ENCODE measurements at places on chromosomes 13 and 19.

- no peak for DNase-seq
Measured at GRCh38 chr19:14091813-14092462, 1.4 kb upstream of the SAMD1 start.

DNA sequence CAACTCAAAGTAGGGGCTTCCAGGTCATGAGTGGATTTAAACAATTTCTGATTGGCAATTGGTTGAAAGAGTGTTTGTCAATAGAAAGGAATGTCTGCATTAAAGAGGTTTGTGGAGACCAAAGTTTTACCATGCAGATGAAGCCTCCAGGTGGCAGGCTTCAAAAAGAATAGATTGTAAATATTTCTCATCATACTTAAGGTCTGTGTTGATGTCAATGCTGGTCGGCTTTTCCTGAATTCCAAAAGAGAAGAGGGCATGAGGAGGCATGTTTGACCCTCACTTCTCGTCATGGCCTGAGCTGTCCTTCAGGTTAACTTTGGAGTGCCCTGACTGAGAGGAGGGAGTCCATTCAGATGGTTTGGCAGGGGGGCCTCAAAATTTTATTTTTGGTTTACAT is 125.4 kb upstream of the RFC3 start:
- DNase-seq: no peak

DNA sequence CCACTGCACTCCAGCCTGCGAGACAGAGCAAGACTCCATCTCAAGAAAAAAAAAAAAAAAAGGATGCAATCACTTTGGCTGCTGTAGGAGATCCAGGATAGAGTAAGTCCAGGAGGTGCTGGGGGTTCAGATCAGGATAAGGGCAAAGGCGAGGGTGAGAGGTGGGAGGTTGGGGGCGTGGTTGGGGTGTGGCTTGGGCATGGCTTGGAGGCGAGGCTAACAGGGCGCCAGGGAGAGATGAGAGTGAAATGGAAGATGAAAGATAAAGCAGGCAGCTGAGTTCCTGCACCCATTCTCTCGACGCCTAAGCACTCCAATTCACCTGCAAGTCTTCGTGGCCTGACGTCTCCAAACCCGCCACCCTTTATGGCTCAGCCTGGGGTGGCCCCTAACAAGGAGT is 25.0 kb upstream of the ZNRF4 start:
- DNase-seq: no peak

DNA sequence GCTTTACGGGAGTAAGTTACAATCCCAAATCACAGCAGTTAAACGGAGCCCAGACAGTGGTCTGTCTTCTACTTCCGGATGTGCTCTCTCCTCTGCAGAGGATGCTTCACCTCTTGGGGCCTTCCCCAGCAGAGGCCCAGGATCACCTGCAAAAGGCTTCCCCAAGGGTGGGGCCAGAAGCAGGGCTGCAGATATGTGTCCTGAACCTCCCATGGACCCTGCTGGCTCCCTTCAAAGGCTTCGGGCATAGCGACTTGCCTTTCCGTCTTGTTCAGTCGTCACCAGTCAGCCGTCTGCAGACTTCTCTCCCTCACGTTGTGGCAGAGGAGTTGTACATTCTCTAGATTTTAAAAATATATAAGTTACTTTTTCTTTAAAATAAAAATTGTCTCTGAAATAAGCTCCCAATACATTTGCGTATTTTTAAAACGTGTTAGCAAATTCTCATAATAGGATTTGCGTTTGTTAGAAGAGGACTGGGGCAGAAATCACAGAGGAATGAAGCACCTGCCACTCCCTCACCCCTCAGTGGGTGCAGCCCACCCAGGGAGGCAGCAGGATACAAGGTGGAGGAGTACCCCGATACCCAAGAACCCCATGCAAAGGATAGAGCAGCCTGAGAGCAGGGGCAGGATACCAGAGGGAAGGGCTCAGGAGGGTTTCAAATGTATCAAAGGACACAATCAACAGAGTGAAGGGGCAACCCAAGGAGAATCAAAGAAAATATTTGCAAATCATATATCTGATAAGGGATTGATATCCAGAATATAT is 22.9 kb upstream of the MEDAG start:
- DNase-seq: no peak

DNA sequence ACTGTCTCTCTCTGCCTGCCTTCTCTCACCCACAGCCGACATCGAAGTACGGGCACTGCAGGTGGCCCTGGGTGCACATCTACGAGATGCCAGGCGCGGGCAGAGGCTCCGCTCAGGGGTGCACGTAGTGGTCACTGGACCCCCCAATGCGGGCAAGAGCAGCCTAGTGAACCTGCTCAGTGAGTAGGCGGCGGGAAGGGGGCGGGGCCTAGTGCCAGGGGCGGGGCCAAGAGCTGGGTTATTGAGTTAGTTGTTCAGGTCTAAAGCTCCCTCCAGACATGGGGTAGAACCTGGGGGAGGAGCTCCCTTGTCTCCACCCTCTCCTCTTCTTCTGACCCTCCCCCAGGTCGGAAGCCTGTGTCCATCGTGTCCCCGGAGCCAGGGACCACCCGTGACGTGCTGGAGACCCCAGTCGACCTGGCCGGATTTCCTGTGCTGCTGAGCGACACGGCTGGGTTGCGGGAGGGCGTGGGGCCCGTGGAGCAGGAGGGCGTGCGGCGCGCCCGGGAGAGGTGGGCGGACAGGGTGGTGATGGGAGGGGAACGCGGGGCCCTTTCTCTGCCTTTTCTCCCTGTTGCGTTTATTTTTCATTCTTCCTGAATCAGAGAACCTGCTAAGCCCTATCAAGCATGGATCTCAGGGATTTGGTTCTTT is 1.9 kb downstream of the GTPBP3 start:
- DNase-seq: no peak

DNA sequence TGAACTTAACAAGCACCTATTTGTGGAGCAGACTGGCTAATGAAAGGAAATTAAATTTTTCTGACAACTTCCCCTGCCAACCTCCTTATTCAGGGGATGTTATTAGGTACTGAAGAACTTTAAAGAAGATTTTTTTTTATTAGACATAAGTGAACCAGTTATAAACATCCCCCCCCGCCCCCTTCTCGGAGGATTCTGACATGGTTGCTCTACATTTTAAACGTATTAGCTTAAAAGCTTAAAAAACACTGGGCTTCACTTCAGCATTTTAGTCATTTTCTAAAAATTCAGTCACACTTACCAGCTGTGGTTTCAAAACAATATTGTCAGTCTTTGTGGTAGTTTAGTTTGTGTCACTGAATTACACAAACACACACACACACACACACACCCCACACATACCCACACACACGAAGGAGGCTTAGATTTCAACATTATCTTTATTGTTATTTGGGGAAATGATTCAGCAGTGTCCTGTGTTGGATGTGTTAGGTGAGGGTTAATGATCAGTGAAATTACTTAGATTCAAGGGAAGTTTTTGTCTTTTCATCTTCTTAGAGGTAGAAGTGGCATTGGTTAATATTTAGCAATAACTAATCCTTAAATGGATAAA is 145.7 kb downstream of the PCCA start:
- no peak for DNase-seq

GRCh38 chr13:36804588-36804987 is 14.4 kb upstream of the RFXAP start:
- DNase-seq: no peak

DNA sequence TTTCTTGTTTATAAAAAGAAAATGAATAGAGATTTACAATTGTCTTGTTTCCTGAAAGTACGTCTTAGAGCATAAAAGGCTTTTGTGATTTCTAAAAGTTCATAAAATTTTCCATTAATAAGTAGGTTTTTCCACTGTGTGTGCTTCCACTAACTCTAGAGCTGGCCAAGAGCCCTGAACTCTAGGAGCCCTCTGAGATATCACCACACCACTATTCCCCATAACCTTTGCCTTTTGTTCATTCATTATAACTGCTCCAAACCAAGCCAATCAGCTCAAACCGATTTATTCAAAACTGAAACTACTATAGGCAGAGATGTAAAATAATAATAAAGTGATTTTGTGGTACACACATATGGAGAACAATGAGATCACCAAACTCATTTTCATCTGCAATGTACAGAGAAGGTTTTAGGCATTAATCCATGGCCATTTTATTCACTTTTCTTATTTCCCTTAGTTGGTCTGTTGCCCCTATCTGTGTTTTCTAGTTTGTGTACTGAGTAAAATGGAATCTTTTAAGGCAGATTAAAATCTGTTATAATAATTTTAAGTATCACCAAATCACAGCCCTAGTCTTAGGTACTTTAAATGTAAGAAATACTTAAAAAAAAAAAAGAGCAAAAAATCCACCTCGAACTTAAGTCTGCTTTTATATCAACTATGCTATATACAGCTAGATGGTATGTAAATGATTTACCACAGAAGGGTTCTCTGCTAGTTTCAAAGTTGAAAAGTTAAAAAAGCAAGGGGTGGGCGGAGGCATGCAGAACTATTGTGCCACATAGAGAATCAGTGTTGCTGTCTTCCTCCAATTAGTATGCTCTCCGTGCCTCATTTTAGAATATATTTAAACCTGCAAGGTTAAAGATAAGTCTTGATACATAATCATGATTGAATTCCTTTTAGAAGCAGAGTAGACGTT is 311.3 kb downstream of the KLF12 start:
- DNase-seq: no peak

DNA sequence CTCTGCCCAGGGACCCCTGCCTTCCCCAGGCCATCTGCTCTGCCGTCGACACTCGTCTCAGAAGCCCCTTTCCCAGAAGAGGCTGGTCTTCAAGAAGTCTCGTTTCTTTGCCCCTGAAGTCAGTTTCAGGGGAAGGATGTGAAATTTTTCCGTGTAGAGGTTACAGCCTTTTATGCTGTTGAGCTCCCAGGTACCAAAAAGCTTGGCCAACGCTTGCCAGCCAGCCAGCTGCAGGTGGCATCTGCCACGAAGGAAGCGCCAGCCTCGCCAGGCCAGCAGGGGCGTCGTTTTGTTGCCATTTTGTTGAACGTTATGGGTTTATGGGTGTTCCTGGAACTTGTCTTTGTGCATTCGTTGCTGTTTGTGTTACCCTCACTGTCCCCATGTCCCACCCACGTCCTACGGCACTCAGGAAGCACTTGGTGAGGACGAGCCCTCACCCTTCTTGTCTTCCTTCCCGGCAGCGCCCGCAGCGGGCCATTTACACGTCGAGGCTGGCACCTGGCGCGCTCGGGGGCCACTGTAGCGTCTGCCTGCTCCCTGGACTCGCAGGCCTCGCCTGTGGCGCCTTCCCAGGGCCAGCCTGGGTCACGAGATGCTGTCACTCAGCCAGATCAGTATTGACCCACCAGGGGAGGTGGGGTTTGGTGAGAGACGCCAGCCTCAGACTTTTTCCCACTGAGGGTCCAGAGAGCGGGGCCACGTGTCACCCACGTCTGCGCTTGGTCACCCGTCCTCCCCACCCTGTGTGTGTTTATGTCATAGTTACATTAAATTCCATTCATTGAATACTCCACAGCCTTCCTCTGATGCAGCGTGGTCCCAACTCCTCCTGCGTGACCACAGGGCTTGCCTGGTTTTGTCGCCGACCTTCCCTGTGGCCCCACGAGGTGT is 37.1 kb downstream of the AP1M1 start:
- DNase-seq: no peak

Measured in progenitor cell of endocrine pancreas (in vitro differentiated cells).